Right lobe of liver (tissue), 6 donors: ENCODE measurements at places on chromosomes 16 and 17. TPM values are rescaled to one million over a fixed set of nuclear protein-coding genes. Genes with fewer than 3 reads are reported as not detected.

DNA sequence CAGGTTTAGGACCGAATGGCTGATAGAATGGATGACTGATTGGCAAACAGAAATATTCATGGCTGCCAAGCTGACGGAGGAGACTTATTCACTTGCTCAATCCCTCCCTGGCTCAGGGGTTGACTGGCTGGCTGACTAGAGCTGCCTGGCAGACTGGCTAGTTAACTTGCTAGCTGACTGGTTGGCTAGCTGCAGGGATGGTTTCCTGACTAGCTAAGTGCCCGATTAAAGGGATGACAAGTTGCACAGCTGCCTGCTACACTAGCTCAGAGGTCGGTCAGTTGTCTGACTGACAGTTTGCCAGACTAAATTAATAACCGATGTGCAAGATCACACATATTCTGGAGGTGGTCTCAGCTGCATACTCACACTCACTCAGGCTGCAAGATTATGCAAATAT, 1208.4 kb upstream of the CDH8 start:
- DNase-seq: no peak

DNA sequence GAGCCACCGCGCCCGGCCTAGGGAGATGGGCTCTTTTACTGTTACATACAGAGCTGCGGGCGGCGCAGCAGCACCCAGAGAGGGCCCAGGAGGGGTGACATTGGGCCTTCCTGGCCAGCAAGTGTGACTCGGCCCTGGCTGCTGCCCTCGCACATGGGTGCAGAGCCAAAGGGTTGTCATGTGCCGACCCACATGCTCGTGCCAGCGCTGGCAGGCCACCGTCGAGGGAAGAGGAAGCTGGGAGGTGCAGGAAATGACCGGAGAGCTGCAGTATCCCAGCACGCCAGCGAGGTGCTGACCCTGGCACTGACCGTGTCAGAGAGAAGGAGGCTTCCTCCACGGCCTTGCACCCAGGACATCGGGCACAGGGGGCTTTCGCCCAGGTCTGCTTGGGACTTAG, 8.0 kb downstream of the ENDOV start:
- no peak for DNase-seq

DNA sequence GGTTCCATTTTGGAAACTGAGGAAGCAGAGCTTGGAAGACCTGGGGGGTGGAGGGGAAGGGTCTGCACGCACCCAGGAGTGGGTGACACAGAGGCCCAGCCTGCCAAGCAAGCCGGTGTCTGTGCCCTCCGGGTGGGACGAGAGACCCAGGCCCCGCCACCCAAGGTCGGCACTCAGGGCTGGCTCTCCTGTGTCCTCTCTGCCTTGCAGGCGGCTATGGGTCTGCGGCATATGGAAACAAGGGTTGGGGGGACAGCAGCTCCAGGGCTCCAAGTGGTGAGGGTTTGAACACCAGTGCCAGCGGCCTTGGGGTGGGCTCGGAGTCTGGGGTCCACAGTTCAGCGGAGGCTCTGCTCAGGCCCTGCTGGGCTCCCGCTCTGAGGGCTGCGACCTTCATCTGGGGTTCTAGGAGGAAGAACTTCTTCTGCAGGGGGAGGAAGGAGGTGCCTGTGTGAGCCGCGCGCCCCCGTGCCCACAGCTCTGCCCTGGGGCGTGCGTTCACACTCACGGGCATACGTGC, 4.6 kb upstream of the CD7 start:
- DNase-seq: no peak

- DNase-seq: no peak
These were observed 3.7 kb downstream of the TMEM98 start for GRCh38 chr17:32931686-32932085.

GRCh38 chr16:74580833-74581232, 26.1 kb downstream of the GLG1 start:
- no peak for DNase-seq

DNA sequence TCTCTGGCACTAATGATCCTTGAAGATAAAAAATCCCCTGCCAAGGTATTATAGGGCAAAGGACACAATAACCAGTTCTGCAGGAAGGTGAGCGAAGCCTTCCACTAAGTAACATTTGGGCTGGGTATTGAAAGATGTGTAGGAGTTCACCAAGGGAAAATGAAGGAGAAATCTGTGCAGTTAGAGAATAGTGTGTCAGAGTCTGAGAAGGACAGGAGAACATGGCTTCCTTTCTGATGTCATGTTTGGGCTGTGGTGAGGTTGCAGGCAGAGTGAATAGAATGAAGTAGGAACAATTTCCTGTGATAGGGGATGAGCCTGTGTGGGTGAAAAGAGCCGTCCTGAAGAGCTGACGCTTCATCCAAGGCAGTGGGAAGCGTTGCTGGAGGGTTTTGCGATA, 24.1 kb upstream of the CIITA start:
- no peak for DNase-seq

- DNase-seq: no peak
These were observed 44.1 kb upstream of the SLC38A10 start for GRCh38 chr17:81339191-81339533.

- DNase-seq: no peak
These were observed 44.2 kb upstream of the TRAP1 start for GRCh38 chr16:3761375-3762106.

GRCh38 chr17:50050431-50051032, 5.4 kb upstream of the ITGA3 start:
- DNase-seq: peak; percentile 11

UBE2O gene
- total RNA-seq: 10.0 TPM

RGS9 gene
- 2.5 TPM for total RNA-seq

DHRS7C gene
- total RNA-seq: not detected

PPP4C gene
- 46.5 TPM for total RNA-seq

HSPB9 gene
- 0.97 TPM for total RNA-seq

GINS2 gene
- 0.83 TPM for total RNA-seq

TMEM107 gene
- 2.7 TPM for total RNA-seq
